ENCODE measurements at places on chromosomes 7 and 10. TPM values are rescaled to one million over a fixed set of nuclear protein-coding genes. Genes with fewer than 3 reads are reported as not detected.

Gene CCDC3
- 3.3 TPM for polyA plus RNA-seq

DNA sequence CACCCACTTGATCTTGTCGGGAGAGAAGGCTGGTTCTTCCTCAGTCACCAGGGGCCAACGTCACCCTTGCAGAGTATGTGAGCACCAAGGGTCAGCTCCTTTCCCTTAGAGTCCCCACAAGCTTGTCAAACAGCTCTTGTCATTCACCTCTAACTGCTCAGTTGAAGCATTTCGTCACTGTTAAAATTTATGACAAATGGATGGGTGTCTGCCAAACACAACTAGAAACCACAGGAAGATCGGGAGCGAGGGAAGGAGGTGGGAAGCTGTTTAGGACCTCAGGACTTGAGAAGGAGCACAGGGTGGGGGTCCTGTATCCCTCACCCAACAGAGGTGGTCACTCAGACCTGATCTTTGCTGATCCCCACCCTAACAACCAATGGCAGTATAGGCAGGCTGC lies 373.3 kb upstream of the IGFBP3 start:
- DNase-seq = no peak

DNA sequence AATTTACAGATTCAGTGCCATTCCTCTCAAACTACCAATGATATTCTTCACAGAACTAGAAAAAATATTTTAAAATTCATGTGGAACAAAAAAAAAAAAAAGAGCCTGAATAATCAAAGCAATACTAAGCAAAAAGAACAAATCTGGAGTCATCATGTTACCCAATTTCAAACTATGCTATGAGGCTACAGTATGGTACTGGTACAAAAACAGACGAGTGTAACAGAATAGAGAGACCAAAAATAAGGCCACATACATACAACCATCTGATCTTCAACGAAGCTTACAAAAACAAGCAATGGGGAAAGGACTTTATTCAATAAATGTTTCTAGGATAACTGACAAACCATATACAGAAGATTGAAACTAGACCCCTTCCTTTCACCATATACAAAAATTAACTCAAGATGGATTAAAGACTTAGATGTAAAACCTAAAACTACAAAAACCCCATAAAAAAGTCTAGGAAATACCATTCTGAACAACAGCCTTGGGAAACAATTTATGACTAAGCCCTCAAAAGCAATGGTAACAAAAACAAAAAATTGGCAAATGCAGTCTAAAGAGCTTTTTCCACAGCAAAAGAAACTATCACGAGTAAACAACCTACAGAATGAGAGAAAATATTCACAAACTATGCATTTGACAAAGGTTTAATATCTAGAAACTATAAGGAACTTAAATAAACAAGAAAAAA lies 207.7 kb downstream of the PTN start:
- no peak for DNase-seq

GRCh38 chr7:47852330-47853245 lies 95.7 kb downstream of the PKD1L1 start:
- DNase-seq = no peak

- no peak for DNase-seq
Measured at GRCh38 chr7:42128703-42129102, 108.3 kb downstream of the GLI3 start.

Gene SH2B2
- 0.89 TPM for polyA plus RNA-seq

GRCh38 chr10:131760416-131761166 lies 140.2 kb upstream of the PPP2R2D start:
- no peak for DNase-seq

- no peak for DNase-seq
Measured at GRCh38 chr7:138887085-138887710, 89.2 kb upstream of the ATP6V0A4 start.

DNA sequence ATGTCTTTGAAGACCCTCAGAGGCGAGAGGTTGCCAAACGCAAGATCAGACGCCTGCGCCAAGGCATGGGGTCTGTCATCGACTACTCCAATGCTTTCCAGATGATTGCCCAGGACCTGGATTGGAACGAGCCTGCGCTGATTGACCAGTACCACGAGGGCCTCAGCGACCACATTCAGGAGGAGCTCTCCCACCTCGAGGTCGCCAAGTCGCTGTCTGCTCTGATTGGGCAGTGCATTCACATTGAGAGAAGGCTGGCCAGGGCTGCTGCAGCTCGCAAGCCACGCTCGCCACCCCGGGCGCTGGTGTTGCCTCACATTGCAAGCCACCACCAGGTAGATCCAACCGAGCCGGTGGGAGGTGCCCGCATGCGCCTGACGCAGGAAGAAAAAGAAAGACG lies 8.1 kb upstream of the SGCE start:
- no peak for DNase-seq

Gene ACSM6
- polyA plus RNA-seq = not detected

DNA sequence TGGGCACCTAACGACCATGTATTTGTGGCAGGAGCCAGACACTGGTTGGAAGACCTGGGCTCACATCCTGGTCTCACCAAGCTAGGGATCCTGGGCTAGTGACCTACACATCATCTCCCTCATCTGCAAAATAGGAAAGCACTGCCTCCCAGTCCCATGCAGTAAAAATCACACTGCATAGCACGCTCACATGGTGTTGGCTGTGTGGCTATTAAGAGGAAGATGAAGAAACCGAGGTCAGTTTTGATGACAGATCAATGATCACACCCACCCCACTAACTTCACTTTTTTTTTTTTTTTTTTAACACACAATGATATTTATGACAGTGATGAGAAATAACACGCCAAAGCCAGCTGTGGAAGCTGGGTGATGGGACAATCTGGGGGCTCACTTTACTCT lies 146.5 kb downstream of the RNF216 start:
- no peak for DNase-seq

- DNase-seq = no peak
Measured at GRCh38 chr7:50335795-50336754, 31.6 kb downstream of the IKZF1 start.

DNA sequence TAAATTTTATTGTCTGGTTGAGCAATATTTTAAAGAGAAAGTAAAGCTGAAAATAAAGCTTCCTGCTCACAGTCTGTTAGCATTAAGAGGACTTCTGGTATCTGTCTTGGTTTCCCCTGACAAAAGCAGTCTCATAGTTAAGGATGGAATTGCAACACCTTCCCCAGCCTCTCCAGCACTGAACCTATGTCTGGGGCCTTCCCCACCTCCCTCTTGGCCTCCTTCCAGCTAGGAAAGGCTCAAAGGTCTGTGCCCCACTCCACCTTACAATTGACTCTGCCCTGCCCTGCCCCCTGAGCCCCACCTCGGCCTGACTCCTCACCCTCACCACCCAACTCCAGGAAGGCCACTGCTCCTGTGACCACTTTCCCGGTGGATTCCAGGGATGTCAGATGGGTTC lies 33.2 kb downstream of the COL17A1 start:
- DNase-seq = no peak

Gene AKR1C8
- not detected for polyA plus RNA-seq

DNA sequence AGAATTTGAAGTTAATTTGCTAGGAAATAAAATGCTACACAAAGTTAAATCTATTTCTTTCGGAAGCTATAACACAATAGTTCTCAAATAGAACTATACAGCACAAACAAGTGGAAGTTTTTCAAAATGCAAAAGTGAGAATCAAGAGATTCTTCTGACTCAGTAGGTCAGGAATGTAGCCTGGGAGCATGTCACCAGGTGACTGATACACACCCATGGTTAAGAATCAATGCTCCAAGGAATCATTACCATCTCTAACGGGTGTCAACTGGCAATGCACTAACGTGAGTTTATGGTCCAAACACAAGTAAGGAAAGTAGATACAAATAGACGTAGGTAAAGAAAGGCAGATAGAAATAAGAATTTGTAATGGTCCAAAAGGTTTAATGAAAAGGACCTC lies 170.5 kb downstream of the SRPK2 start:
- no peak for DNase-seq

GRCh38 chr7:100584683-100585510 lies 1.0 kb downstream of the LRCH4 start:
- DNase-seq = no peak

DNA sequence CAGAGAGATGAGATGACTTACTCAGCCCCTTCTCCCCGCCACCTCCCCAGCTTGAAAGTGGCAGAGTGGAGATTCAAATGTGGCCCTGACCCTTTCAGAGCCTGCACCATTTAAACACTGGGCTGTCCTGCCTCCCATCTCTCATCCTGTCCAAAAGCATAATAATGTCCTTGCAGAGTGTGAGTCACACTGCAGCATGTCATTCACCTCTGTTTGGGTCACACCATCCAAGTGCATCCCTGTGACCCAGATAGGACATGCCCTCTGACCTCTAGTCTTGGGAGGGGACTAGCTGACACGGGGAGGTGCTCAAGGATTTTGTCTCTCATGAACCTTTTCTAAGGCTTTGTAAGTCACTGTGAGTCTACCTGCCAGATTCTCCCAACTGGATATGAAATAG lies 89.1 kb upstream of the PDCD4 start:
- DNase-seq = no peak

Gene HECW1
- 3.2 TPM for polyA plus RNA-seq

Gene NRCAM
- 0.24 TPM for polyA plus RNA-seq

Gene ACTL6B
- polyA plus RNA-seq = not detected

Gene FAM241B
- polyA plus RNA-seq = 0.37 TPM

DNA sequence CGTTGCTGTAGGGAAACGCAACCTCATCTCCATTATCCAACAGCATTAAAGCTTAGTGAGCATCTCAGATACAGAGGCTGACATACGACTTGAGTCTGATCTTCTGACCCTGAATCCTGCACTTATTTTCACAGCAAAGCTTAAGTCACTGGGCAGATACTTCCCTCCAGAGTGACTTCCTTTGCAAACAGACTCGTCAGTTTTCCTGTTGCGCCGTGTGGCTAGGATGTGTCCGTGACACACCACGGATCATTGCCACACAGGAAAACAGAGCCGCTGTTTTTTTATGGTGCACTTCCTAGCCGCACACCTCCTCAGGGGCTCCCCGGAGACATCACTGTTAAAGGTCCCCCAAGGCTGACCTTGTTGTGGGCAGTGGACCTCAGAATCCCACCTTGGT lies 94.9 kb upstream of the MKI67 start:
- DNase-seq = no peak

DNA sequence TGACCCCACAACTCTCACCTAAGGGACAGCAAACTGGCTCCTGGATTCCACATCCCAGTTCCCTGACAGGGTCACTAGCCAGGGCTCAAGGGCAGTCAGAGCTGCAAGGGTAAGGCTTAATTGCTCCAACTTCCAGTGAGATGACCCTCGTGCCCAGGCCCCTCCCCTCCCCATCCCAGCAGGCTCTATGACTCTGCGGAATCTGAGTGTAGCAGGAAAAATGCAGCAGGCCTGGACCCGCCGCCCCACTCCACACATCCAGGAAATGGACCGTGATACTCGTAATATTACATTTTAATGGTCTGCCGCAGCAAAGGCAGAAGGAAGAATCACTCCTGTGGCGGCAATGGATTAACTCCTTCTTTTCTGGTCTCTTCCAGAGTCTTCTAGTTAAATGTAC lies 91.7 kb upstream of the CHST15 start:
- DNase-seq = no peak

DNA sequence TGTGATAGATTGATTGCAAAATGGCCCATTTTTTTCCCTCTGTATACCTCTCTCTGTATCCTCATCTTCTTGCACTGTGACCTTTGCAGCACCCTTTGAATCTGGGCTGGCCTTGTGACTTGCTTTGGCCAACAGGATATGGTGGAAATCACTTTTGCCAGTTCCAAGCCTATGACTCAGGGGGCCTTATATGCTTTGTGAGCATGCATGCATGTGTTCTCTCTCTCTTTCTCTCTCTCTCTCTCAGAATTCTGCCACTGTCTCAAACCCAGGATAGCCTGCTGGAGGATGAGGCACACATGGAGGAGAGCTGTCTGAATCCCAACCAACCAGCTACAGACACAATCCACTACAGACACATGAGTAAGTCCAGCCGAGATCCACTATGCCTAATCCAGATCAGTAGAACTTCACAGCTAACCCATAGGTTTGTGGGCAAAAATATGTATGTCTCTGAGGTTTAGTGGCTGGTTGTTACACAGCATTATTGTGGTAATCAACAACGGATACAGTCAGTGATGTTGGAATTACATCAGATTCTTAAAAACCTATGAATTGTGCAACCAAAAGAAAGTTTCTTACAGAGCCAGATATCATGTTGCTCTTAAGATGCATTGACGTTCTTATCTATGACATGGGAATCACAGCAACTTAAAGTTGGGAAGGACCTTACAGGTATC lies 41.8 kb upstream of the ABCB4 start:
- no peak for DNase-seq

Gene C10orf53
- polyA plus RNA-seq = not detected

- no peak for DNase-seq
Measured at GRCh38 chr10:117537436-117537903, 5.1 kb upstream of the EMX2 start.

GRCh38 chr10:65708057-65708456 lies 1217.8 kb upstream of the LRRTM3 start:
- no peak for DNase-seq

DNA sequence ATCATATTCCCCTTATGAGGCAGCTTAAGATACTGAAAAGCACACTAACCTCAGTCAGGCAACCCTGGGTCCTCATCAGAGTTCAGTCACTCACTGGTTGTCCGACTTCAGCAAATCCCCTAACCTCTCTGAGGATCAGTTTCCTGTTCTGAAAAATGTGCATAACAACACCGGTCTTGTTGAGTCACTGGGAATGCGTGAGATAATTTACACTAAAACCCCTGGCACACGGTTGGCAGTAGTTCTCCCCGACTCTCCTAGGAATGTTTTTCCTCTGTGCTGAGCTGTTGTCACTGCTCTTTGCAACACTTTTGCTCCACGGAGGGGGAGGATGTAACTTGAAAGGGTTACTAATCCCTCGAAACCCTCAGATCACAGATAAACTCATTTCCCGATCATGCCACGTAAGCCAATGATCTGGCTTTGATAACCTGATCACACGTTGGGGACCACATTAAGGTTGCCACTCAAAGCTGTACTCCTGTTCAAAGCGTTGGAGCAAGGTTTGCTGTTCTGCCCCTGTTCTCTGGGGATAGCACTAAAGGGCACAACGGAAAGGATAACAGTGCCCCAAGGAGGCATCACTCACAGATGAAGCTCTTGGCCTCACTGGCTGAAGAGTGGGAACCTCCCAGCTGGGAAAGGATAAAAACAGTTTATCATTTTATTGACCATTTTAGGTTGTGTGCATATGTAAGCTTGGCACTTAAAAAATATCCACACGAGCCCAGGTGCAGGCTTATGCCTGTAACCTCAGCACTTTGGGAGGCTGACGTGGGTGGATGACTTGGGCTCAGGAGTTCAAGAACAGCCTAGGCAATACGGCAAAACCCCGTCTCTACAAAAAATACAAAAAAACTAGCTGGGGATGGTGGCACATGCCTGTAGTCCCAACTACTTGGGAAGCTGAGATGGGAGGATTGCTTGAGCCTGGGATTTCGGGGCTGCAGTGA lies 5.0 kb upstream of the RBM17 start:
- DNase-seq = no peak

Gene ITGA8
- 0.25 TPM for polyA plus RNA-seq

Gene NEURL1
- 0.67 TPM for polyA plus RNA-seq

All from AG04450 (cell line).